ENCODE measurements at places on chromosomes 2 and 18.

DNA sequence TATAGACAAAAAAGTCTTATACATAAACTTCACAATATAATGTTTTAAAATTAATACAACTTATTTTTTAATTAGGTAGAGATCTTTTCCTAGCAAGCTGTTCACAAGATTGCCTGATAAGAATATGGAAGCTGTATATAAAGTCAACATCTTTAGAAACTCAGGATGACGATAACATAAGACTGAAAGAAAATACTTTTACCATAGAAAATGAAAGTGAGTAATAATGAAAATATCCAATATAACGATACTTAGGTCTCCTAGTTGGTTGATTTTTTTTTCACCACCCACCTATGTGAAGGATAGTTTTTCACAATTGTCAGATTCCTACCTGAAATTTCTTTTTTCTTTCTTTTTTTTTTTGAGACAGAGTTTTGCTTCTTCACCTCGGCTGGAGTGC, 13.1 kb downstream of the ELP2 start:
- no peak for DNase-seq

- DNase-seq = no peak
Observed at GRCh38 chr2:103003750-103004260, 242.0 kb downstream of the TMEM182 start.

- no peak for DNase-seq
Observed at GRCh38 chr2:950080-950966, at the start of gene SNTG2. TSS of gene SNTG2 (plus strand) at chr2:950849. CDS start at chr2:950997, 148 bp downstream.

DNA sequence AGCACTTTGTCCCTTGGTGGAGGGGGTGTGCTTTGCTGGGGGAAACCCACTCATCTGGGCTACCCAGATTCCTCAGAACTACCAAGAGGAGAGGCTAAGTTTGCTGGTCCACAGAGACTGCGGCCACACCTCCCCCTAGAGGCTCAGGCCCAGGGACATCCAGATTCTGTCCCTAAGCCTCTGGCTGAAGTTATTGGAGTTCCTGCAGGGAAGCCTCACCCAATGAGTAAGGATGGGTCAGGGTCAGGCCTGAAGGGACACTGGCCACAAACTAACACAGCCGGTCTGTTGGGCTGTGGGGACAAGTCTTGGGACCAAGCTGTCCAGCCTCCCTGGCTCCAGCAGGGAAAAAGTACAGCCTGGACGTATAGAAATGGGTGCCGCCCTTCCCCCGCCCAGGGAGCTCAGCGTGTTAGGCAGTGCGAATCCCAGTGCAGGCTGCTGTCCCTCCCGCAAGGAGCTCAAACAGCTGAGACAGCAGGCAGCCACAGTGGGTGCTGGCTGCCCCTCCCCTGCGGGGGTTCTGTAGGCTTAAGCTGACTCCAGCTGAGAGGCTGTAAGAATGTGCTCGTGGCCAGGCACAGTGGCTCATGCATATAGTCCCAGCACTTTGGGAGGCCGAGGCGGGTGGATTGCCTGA, 86.9 kb upstream of the ARL5A start:
- no peak for DNase-seq

DNA sequence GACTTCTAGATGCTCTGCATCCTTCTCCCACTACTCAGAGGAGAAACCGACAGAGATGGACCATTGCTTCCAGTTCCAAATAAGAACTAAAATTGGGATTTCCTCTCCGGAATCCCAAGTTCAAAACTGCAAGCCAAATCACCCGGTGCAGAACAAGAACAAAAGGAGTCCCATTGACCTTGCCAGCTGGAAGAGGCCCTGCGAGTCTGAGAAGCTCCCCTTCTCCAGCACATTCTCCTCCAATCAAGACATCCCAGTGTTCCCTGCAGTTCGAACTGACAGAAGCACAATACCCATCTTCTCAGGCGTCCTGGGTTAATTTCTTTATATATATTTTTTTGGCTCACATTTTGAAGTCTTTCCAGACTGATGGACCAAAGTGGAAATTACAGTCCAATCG, 195.3 kb upstream of the MEIS1 start:
- DNase-seq = no peak

DNA sequence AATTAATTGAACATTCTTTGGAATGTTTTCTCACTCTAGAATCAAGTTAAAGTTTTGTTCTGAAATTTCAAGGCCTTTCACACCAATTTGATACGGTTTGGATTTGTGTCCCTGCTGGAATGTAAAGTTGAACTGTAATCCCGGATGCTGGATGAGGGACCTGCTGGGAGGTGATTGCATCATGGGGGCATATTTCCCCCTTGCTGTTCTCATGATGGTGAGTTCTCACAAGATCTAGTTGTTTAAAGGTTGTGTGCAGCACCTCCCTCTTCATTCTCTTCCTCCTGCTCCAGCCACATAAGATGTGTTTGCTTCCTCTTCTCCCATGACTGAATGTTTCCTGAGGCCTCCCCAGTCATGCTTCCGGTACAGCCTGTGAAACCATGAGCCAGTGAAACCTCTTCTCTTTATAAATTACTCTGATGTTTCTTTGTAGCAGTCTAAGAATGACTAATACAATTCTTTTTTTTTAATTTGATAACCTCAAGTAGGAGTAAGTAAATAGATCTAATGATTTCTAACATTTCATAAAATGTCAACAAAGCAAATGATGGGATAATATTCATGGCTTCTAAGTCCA, 144.2 kb upstream of the CDH7 start:
- DNase-seq = no peak

- no peak for DNase-seq
Observed at GRCh38 chr2:222514901-222515300, 90.6 kb downstream of the SGPP2 start.

DNA sequence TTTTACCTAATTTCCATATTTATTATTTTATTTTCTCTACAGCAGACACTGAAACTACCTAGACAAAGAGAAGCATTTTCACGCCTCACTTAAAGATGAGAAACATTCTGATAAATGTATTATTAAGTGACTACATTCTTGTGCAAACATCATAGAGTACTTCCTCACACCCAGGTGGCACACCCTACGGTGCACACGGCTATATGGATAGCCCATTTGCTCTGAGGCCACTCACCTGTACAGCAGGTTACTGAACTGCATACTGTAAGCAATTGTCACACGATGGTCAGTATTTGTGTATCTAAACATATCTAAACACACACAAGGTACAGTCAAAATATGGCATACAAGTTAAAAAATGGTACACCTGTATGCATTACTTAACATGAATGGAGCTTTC, 481.4 kb downstream of the CMPK2 start:
- DNase-seq = no peak

GRCh38 chr2:20184067-20184938, 40.6 kb downstream of the SDC1 start:
- no peak for DNase-seq

GRCh38 chr2:239267288-239267951, 133.4 kb downstream of the HDAC4 start:
- peak; percentile 78 for DNase-seq

All from stimulated activated CD8-positive, alpha-beta memory T cell treated with anti-CD3 and anti-CD28 coated beads, Interleukin-7, amount 100 ng/mL, for 24 hours (primary cell).